ENCODE measurements at places on chromosomes 1 and 21.

DNA sequence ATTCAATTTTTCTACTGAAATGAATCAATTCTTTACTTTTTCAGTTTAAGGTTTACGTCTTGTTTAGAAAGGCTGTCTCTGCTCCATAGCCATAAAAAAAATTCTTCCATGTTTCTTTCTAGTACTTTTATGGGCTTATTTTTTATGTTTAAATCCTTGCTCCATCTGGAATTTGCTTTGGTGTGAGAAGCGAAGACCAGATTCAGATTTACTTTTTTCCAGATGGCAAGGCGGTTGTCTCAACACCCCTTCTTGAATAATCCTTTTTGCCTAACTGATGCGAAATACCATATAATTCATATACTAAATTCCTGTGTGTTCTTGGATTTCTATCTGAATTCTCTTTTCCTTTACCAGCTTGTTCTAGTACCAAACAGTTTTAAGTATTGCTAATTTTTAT, 101.5 kb downstream of the C1orf94 start:
- DNase-seq, result no peak

- peak; percentile 10 for DNase-seq
These were observed 297.6 kb downstream of the HHAT start for GRCh38 chr1:210626341-210626740.

- no peak for DNase-seq
These were observed 4.4 kb upstream of the FMO2 start for GRCh38 chr1:171180670-171181069.

DNA sequence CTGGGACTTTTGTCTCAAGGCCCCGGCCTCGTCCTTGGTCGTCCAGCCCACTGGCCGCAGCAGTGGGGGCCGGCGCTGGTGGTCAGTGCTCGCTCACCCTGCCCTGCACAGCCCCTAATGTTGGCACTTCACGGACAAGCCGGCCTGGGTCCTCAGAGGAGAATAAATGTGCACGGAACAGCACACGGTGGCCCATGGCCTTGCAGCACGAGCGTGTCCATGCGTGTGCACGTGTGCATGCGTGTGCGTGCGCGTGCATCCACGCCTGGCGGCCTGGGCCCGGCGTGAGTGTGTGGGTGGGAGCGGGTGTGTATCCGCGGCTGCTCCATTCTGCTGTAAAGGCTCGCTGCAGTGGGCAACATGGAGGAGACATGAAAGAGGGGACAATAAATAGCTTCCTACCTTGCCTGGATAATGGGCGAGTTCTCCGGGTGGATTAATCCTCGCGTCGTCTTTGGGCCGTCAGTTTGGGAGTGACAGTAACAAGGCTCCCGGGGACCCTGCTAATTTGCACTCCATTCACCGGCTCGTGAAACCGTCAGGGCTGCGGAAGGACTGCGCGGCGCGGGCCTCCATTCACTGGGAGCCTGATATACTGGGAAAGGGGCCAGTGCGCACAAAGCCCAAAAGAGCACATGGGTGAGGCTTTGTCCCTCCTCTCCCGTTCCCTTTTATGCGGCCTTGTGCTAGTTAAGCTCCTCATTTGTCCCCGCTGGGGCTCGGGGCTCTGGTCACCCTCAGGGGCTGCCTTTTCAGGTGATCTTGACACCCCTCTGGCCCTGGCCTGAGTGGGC, 142.8 kb downstream of the PRDM16 start:
- DNase-seq, result no peak

GRCh38 chr21:36461277-36461917, 18.5 kb downstream of the CLDN14 start:
- DNase-seq, result no peak

GRCh38 chr1:67977756-67978155, 72.7 kb downstream of the DIRAS3 start:
- DNase-seq, result no peak

DNA sequence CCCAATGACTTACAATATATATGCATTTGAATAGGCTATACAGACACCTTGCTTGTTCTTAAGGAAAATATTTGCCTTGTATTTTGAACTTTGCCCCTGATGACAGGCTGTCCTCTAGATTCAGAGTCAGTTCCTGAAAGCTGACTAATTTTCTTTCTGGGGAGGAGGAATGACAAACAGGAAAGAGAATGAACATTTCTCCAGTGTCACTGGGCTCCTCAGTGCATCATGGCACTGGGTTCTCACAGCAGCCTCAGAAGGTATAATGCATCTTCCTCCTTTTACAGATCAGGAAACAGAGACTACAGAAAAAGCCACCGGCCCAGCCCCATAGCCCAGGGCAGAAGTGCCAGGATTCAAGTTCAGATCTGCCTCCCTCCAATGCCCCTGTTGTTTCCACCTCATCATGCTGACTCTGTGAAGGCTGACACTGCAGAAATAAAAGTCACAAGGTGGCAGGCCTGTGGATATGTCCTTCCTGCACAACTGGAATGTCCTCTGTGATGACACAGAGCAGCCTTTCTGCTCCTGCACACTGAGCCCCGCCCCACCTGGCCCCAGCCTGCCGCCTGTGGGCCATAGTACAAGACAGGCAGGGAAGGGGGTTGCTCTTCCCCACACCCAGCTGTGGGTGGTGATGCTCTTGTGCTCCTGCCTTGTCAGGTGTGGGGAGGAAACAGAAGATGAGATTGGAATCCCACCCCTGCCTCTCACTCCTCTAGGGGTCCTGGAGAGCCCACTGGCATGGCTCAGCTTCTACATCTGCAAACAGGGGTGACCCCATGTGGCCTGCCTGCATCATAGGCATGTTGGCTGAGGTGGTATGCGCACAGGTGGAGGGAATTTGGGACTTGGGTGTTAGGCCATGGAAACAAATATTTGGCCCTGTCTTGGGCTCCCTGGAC, 6.4 kb downstream of the TTC22 start:
- peak; percentile 55 for DNase-seq

DNA sequence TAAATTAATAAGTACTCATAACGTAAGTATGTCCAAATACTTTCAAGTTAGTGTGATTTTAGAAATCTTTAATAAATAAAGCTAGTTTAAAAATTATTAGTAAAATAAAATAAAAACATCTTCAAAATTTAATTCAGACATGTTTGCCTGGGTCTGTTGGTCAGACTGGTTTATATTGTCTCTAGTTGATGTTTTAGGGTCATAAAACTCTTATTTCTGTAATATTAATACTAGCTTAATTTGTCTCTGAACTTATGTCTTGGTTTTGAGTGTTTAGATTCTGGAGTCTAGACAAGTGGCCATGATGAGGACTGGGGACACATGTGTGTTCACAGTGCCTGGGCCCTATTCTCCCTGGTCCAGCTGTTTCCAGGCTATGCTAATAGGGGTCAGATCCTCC, 184.5 kb upstream of the TNR start:
- DNase-seq, result peak; percentile 1

GRCh38 chr21:31078796-31079195, 40.5 kb upstream of the KRTAP19-8 start:
- DNase-seq, result no peak

DNA sequence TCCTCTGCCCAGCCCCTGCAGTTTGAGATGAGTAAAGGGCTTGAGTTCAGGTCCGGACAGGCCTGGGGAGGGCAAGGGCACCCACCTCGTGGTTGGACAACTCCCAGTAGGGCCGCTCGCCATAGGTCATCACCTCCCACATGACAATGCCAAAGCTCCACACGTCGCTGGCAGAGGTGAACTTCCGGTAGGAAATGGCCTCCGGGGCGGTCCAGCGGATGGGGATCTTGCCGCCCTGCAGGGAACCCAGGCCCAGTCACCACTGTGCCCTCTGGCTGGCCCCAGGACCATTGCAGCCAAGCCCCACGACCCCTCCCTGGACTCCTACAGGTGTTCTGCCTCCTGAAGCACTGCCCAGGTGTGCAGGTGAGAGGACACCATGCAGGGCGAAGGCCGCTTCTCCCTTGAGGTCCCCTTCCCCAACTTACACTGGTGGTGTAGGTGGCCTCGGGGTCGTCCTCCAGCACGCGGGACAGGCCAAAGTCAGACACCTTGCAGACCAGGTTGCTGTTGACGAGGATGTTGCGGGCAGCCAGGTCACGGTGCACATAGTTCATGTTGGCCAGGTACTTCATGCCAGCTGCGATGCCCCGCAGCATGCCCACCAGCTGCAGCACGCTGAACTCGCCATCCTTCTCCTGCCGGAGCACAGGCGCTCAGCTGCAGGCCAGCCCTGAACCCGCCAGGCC, 24.1 kb downstream of the EPHA2 start:
- no peak for DNase-seq

DNA sequence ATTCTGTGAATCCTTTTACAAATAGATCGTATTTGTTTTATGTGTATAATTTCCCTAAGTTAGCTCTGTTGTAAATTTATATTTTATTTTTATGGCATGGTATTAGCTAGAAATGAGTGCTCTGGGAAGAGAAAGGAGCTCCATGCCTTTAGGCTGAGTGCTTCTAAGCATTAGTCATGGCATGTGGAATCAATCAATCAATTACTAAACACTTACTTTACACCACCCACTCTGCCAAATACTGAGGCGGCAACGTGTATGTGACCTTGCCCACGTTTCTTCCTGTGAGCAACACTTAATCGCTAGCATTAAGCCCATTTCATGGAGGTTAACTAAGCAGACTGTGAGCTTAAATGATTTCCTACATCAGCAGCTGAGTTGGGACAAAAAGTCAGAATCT, 7.2 kb upstream of the BECN2 start:
- peak; percentile 96 for DNase-seq

DNA sequence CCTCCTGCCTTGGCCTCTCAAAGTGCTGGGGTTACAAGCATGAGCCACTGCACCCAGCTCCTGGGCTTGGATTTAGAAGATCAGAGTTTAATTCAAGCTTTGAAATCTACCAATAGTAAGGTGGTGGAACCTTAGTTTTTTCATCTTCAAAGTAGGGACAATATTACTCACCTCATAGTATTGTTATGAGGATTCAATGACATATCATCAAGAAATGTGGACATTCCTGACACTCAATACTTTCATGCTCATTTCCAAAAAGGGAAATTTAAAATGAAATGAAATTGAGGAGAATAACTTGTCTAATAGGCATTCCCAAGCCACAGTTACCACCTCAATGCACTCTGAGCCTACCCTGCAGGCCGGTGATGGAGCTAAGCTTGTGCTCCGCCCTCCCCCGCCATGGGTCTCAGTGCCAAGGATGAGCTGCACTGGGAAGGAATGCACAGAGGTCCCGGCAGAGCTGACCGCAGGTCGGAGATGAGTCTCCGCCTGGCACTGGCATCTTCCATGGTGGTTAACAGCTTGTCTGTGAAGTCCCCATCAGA, 56.5 kb upstream of the BCAR3 start:
- DNase-seq, result peak; percentile 94

DNA sequence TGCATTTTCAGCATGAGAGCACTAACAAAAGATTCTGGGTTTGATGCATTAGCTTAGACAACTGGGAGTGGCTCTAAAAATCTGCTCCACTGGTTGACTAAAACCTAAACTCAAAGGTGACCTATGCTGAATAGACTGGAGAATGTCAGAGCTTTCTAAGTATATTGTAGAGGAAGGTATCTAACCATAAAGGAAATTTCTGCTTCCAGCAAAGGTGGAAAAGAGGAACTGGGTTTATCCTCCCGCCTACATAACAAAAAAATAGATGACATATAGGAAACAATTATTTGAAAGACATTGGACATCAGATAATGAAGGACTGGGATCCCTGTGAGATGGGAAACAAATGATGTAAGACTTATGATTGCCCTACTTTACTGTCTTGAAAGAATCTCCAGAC, 35.8 kb upstream of the CR2 start:
- DNase-seq, result no peak

- peak; percentile 86 for DNase-seq
These were observed 205.0 kb downstream of the HIVEP3 start for GRCh38 chr1:41713557-41714327.

- peak; percentile 65 for DNase-seq
These were observed 8.4 kb upstream of the KCNN3 start for GRCh38 chr1:154878371-154879037.

DNA sequence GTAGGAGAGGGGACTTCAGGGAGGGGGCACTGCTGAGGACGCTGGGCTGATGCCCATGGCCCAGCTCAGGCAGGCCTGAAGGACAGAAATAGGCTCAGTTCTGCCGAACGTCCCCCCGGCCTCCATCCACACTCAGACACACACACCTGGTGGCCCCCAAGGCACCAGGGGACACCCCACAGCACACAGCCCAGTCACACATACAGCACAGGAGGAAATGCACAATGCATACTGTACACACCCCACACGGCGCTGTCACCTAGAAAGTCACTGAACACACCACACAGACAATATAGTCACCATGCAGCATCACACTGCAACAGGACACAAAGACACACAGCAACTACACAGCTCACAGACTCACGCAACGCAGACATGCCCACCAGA, 562 bp downstream of the SYTL1 start:
- no peak for DNase-seq

GRCh38 chr1:26418865-26419349, 8.3 kb downstream of the LIN28A start:
- no peak for DNase-seq

DNA sequence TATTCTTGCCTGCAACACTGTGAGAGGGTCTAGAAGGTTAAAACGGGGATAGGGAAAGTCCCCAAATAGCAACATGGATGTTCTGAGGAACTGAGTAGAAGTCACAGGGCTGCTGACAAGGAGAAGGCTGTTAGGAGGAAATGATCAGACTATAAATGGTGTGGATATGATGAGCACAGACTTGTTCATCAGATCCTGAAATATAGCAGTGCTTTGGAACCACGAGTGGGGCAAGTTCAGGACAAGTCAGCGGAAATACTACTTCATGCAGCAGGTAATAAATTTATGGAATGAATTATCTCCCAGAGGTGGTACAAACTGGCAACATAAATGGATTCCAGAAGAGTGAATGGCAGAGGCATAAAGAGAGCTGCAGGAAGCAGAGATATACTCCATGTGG, 3.2 kb upstream of the KIAA0040 start:
- DNase-seq, result no peak

DNA sequence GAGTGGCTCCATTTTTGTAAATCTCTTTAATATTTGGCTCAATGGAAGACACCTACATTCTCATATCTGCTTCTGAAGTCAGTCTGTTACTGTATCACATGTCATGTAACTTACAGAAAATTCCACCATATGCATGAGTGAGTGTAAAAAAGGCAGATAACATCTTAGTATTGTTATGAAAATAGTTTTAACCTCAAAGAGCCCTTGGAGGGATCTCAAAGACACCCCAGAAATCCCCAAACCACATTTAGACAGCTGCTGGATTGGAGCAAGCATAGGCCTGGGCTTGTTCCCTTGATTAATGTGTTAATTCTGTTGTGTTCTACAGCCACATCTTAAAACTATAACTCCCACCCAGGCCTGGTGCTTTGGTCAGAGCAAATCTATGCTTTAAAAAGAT, 16.9 kb downstream of the MACO1 start:
- DNase-seq, result no peak

GRCh38 chr1:109517337-109517736, 7.8 kb upstream of the AMIGO1 start:
- DNase-seq, result no peak

DNA sequence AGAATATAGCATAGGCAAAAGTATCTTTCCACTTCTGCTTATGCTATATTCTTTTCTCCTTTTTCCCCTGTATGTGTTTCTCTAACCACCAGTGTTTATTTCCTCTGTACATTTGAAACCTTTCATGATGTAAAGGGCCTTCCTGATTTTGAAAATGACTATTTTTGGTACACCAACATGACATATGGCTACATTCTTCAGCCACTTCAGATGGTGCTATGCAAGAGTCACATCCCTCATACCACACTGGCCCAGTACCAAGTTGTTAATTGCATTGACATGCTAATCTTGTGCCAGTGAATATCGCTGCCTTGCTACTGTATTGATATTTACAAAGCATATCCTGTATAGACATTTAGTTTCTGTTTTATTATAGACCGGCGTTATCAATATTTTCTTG, 408.7 kb downstream of the NCAM2 start:
- DNase-seq, result no peak
